ENCODE measurements at places on chromosomes 7 and 10.

DNA sequence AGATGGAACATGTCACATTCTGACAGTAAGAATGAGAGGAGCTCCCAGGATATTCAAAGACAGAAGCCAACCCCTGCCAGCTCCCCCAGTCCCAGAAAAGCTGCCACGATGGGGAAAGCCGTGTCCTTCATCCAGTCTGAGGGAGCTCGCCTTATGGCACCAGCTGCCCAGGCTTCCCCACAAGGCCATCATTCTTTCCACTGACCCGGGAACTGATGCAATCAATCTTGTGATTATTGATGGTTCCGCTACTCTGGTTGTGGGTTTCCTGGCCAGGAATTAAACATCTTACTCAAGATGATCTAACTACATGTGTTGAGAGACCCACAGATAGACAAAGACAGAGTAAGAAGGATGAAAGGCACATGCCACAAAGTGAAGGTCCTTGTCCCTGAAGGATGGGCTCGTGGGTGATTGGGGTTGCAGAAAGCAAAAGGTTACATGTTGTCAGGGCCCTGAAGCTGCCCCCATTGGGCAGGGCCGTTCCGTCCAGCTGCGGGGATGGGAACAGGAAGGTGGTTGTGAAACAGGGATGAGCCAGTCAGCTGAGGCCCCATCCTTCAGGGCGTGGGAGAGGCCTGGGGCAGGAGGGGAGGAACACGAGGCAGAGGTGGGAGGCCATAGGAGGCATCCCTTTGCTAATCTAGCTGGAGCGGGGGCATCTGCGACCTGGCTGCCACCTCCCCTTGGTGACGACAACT is 127.6 kb downstream of the OAT start:
- DNase-seq, result no peak

DNA sequence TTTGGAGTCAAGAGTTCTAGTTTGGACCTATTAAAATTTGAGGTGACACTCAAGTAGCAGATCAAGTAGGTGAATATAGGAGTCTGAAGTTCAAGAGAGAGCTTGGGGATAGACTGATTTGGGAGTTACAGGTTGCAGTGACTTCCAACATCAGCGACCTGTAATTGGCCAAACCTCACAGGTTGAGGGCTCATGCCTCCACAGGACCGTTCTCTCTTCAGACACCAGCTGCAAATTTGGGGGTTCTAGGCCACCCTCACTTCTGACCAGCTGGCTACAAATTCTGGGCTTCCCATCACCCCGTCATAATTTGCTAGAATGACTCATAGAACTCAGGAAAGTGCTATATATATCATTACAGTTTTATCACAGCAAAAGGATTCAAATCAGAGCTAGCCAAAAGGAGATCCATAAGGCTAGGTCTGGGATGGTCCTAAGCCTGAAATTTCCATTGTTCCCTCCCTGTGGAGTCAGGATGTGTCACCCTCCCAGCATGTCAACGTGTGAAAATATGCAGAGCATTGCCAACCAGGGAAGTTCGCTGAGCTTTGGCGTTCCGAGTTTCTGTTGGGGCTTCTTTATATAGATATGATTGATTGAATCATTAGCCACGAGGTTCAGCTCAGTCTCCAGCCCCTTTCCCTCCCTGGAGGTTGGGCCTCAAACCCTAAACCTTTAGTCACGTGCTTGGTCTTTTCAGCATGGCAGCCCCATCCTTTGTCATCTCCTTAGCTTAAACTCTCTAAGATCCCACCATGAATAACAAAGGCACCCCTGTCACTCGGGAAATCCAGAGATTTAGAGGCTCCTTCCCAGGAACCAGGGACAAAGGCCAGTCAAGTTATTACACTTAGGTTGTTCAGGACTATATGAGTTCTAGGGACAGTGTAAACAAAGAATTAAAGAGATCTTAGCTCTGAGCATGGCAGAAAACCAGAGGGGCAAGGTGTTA is 20.7 kb upstream of the ZNF212 start:
- no peak for DNase-seq

- DNase-seq, result no peak
These were observed 92.3 kb upstream of the ELMO1 start for GRCh38 chr7:37540917-37541316.

- no peak for DNase-seq
These were observed 331.2 kb downstream of the ACTR3B start for GRCh38 chr7:153090764-153091163.

DNA sequence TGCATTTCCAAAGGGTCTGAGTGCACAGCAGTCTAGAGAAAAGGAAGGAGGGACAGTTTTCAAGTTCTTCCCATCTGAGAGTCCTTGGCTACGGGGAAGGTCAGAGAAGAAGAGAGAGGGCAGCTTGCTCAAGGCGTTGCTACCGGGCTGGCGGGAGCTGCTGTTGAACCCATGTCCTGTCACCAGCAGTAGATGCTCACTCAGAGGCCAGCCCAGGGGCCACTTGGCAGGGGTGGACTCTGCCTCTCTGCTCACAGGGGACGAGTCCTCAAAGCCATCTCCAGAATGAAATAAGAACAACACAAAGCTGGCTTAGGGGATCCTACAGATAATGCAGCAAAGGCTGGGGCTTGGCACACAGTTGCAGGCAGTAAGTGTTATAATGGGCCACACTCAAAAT is 231.5 kb downstream of the TNS3 start:
- no peak for DNase-seq

DNA sequence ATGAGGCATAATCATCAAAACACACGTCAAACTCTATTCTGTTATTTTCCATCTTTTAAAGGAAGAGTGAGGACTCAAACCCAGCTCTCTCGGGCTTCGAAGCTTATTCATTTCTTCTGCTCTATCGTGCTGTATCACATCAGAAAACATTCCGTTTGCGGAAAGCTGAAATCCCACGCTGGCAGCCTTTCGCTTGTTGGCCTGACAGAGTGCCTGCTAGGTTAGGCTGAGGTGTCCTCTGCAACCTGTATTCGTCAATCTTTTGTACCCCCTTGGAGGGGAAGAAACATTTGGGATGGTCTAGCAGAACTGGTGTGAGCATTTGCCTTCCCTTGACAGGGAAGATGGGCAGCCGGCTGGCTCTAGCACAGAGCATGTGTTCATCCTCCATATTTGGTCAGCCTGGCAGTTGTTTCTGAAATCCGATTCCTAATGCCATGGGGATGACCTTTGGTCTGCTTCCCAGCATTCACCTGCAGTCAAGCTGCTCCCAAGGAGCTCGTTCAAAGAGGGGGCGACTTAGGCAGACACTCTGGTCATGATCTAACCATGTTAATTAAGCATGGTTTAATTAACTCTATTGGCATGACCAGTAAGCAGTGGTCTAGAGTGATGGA is 55.2 kb downstream of the TACC2 start:
- DNase-seq, result no peak

- DNase-seq, result no peak
These were observed 321.5 kb upstream of the AKR1E2 start for GRCh38 chr10:4504550-4504949.

DNA sequence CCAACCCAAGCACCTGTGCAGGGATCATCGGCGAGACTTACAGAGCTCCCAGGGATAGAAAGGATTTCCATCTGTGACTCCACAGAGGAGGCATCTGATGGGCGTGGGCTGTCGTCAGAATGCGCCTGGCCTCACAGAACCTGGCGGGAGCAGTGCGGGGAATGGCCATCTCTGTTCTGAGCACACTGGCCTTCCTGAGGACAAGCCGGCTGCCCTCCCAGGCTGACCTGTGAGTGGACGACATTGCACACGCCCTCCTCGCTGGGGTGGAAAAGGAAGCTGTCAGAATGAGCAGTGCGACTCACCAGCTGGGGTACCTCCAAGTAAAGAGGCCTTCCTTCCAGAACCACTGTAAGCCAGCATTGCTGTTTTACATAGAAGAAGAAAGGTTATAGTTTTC is 234.6 kb upstream of the PITRM1 start:
- DNase-seq, result no peak

DNA sequence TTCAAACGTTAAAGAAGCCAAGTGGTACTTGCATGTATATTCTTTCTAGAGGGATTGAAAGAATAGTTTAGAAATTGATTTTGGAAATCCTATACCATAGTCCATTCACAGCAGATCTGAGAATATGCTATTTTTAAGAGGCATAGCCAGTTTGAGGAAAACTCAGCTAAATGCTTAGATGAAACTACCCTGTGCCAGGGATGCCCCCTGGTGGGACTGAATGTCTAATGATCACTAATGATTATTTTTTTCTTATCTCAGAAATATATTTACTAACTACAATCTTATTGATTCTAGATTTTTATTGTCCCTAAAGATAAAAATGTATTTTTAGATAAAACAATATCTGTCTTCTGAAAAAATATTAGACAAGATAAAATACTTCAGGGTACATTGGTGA is 844.9 kb upstream of the PHF14 start:
- peak; percentile 1 for DNase-seq

DNA sequence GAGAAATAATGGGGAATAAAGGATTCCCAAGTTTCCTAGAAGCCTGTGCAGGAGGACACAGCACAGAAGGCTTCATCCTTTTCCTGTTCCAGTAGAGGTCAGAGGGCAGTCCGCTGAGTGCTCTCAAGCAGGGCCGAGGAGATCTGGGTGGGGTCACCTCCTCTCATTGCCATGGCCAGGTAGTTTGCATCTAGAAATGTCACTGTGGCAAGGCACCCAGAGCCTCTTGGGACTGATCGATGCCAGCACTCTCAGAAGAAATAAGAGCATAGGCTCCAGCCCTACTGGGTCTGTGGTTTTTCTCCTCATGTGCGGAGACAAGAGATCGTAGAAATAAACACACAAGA is 7.9 kb downstream of the NUB1 start:
- DNase-seq, result no peak

GRCh38 chr10:117980216-117980615 is 66.5 kb downstream of the RAB11FIP2 start:
- DNase-seq, result no peak

GRCh38 chr10:36888925-36889573 is 236.3 kb upstream of the ANKRD30A start:
- peak; percentile 45 for DNase-seq

- DNase-seq, result no peak
These were observed 295.4 kb upstream of the KAT6B start for GRCh38 chr10:74530981-74531380.

DNA sequence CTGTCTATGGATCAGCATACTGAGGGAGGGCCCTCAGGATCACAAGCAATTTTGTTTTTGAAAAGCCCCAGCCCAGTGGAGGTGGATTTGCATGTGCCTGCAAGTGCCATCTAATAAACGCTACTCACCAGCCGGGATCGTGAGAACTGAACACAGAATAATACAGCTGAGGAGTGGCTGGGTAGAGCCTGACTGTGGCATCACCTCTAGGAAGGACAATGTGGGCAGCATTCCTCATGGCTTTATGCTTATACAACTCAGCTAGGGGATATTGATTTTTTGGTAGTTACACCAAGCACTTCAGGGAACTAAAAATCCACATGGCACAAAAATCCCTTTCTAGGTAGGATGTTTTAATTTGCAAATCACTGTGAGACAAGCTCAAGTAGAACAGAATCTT is 72.7 kb upstream of the PALS2 start:
- no peak for DNase-seq

DNA sequence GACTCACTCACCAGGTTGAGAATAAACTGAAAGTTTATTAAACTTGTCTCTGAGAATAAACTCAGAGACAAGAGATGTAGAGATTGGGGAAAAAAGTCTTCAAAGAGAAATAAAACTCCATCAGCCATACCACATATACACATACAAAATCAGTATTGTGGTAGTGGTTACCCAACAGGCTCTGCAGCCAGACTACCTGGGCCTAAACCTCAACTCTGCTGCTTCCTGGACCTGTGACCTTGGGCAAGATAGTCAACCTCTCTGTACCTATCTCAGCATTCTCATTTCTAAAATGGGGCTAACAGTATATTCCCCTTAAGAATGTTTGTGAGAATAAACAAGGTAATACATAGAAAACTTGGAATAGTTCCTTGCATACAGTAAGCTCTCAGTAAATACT is 15.3 kb downstream of the TPK1 start:
- DNase-seq, result no peak

DNA sequence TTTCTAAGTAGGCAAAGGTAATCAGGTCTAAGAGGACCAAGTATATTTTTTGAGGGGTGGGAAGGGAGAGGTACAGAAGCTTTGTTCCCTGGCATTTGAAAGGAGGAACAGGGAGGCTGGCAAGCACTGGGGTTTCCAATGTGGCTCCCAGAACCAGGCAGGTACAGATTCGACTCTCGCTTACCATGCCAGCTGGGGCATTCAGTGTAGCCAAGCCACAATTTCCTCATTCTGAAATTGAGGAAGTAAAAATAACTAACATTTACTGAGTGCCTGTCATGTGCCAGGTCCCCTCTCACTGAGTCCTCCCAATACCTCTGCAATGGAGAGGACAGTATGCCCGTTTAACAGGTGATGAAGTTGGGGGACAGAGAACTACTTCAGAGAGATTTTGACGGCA is 45.9 kb upstream of the BET1 start:
- DNase-seq, result no peak

DNA sequence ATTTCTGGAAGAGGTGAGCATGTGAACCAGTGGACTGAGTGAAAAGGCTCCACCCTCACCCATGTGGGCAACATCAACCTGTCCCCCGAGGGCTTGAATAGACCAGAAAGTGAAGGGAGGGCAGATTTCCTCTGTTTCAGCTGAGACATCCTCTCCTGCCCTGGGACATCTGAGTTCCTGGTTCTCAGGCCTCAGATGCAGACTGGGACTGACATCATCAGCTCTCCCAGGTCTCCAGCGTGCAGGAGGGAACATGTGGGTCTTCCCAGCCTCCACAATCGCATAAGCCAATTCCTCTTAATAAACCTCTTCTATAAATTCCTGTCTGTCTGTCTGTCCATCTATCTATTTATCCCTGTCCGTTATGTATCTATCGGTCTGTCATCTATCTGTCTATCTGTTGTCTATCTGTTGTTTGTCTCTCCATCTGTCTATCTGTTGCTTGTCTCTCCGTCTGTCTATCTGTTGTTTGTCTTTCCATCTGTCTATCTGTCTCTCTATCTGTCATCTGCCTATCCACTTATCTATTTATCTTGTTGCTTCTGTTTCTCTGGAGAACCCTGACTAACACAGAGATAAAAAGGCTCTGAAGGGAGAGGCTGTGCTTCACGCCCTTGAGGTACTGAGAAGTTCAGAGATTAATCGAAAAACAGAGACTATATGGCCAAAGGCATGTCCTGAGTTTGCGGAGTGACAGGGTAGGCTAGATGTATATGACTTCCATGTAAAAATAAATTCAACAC is 140.3 kb upstream of the PFKP start:
- no peak for DNase-seq

All from erythroblast (primary cell).